ENCODE measurements at places on chromosomes 11 and 22.

DNA sequence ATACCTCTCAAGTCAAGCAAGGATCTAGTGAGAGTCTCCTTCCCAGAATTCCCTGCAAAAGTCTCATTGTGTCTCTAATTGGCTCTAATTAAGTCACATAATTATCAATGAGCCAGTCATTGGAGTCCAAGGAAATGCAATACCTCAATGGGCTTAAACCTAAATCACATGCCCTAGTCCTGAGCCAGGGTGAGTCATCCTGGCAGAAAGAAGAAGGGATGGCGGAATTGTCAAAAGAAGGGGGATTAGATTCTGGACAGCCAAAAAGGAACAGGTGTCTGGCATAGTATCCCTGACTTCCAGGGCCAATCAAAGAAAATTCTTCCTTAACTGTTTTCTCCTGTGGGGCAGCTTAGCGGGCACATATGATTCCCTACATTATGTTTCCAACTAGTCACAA is 25.1 kb upstream of the LDLRAD3 start:
- no peak for DNase-seq

- peak; percentile 97 for DNase-seq
Measured at GRCh38 chr22:38317995-38318715, 922 bp upstream of the CSNK1E start.

- no peak for DNase-seq
Measured at GRCh38 chr22:26890870-26891269, 233.5 kb downstream of the MIAT start.

- DNase-seq = no peak
Measured at GRCh38 chr11:44248109-44248508, 61.8 kb downstream of the ALX4 start.

- peak; percentile 27 for DNase-seq
Measured at GRCh38 chr11:60265373-60266214, 14.9 kb upstream of the MS4A4A start.

DNA sequence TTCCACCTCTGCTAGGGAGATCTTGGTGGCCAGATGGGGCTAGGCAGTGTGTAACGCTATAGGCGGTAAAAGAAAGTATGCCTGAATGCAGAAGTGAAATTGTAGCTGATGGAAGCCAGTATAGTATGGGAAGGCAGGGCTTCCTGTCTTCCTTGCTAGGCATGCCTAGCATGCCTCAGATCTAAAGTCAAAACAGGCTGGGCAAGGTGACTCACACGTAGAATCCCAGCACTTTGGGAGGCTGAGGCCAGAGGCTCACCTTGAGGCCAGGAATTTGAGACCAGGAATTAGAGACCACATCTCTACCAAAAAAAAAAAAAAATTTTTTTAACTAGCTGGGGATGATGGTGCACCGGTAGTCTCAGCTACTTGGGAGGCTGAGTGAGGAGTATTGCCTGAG is 281.7 kb upstream of the MTNR1B start:
- DNase-seq = no peak

DNA sequence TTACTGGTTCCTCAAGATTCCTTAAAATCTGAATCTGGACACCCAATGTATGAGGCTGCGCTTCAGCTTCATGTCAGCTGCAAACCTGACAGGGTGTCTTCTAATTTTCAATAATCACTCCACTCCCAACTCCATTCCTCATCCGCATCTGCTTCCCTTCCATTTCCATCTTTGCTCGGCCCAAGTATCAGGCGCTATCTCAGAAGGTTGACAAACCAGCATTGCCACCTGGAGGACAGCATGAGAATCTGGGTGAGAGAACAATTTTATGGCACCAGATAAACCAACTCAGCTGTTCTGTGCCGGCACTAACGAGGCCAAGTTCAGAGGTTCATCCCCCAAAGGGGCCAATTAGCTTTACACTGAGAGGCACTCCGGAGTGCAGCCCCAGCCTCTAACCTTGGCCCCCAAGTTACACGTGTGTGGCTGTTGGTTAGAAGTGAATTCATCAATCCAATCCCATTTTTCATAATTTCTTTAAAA is 79.1 kb upstream of the LMO2 start:
- peak; percentile 39 for DNase-seq

- DNase-seq = peak; percentile 98
Measured at GRCh38 chr22:40499209-40499623, 128.8 kb downstream of the SGSM3 start.

- no peak for DNase-seq
Measured at GRCh38 chr22:49817359-49817758, 10.3 kb downstream of the BRD1 start.

DNA sequence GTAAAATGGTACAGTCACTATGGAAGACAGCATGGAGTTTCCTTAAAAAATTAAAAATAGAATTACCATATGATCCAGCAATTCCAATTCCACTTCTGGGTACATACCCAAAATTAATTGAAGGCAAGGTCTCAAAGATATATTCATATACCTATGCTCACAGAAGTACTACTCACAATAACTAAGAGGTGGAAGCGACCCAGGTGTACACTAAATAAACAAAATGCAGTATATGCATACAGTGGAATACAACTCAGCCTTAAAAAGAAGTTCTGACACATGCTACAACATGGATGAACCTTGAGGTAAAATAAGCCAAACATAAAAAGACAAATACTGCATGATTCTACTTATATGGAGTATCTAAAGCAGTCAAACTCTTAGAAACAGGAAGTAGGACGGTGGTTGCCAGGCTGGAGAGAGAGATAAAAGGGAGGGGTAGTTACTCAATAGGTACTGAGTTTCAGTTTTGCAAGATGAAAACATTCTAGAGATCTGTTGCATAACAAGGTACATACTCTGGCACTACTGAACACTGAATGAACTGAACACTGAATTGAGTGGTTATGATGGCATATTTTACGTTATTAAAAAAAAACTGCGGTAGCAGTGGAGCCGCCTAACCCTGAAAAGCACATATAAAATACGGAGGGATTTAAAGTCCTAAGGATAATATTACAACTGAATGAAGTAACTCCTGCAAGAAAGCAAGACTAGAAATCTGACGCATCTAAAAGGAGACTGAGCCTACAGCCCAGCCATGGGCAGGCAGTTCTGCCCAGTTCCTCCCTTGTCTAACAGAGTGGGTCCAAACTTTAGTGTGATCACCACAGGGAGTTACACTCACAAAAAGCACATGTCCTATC is 12.8 kb downstream of the DGCR2 start:
- DNase-seq = no peak

DNA sequence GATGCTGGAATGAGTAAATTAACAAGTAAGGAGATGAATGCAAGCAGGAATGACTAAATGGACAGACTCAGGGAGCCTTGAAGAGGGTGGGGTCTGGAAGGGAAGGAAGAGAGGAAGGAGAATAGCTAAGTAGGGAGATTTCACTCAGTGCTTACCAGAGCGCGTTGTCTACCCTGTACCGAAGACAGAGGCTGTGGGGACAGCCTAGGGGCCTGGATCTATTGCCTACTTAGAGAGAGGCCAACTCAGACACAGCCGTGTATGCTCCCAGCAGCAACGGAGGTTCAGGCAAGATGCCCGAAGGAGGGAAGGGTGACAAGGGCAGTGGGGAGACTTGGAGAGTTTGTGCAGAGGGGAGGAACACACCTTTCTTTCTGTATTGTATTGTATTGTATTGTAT is at the start of gene FOLR2:
Gene FOLR2 (plus strand): TSS at position 157 of the 400 bp plus-strand sequence. CDS start 1,791 bp downstream, outside the sequence.
- DNase-seq = no peak

GRCh38 chr22:32650553-32651345 is 150.8 kb upstream of the TIMP3 start:
- peak; percentile 64 for DNase-seq

- DNase-seq = no peak
Measured at GRCh38 chr22:20216863-20217499, 51.1 kb downstream of the RTN4R start.

DNA sequence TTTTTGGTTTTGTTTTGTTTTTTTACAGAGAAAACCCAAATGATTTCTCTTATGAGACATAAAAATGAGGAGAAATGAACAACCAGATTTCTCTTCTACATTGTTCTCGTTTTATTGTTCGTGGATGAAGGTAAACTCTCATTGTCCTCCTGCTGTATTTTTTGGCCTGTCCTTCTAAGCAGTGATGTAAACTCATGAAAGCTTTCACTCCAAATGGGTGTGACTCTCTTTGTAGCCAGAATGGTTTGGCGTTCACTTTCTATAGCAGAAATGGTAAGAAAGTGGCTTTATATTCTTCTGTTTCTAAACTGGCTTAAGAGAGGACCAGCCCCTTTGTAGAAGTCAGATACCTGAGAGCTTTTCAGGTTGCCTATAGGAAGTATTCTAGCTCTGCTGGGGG is 15.5 kb upstream of the BMAL1 start:
- DNase-seq = no peak

- no peak for DNase-seq
Measured at GRCh38 chr11:131944736-131945135, 574.3 kb downstream of the NTM start.

DNA sequence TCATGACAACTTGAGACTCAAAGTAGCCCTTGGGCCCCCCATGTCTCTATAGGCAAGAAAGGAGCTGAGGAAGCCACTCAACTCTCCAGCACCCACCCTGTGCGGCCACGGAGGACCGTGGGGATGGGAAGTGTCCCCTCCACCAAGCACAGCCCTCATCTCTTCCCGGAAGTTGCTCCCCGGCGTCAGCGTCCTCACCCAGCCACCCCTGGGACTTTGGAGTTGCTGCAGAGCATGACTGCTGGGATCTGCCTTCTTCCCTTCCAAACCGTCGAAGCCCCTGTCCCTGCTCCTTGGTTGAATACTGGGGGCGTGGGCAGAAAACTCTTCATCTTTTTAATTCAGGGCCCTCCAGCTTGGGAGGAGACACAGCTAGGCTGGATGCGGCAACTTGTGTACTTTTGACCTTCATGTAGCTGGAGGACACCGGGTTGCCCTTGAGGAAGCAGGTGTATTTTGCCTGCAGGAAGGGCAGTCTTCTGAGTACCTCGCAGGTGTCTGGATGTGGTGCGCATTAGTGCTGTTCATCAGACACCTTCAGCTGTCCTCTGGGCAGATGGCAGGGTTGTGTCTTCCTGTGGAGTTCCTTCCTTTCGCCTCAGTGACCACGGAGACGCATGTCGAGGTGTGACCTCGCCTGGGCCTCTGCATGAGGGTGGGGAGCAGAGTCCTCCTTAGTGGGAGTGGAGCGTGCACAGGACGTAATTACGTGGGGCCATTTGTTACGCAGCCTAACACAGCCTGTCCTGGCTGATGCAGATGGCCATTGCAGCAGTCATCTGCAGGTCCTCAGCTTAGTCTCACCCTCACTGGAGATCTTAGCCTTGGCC is 12.2 kb upstream of the IFITM3 start:
- DNase-seq = no peak

DNA sequence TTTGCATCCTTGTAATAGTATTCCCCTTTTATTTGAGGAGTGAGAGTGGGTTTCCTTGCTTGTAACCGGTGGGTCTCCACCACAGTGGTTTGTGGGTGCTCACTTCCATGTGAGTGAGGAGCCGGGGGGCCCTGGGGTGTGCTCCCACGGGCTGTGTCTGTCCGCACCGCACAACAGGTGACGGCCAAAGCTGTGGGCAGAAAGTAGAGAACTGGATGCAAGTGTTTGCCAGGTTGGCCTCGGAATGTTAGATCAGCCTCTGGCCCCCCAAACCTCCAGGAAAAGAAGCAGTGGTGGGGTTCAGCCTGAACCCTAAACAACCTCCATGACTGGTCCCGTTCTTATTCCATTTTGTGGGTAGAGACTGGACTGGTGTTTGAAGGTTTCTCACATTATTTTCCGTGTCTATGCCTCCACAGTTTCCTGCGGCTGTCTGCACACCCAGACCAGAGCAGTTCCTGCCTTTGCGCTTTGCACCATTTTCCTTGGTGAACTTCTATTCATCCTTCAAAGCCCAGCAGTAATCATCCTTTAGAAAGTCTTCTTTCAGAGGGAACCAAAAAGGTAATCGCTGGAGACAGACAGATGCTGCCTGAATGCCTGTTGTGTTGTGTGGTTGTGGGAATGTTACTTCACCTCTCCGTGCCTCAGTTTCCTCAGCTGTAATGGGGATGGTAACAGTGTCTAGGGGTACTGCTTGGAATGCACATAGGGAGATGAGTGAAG is 77.2 kb downstream of the MYEOV start:
- no peak for DNase-seq

- peak; percentile 33 for DNase-seq
Measured at GRCh38 chr22:43993072-43993760, 30.9 kb upstream of the PARVB start.

DNA sequence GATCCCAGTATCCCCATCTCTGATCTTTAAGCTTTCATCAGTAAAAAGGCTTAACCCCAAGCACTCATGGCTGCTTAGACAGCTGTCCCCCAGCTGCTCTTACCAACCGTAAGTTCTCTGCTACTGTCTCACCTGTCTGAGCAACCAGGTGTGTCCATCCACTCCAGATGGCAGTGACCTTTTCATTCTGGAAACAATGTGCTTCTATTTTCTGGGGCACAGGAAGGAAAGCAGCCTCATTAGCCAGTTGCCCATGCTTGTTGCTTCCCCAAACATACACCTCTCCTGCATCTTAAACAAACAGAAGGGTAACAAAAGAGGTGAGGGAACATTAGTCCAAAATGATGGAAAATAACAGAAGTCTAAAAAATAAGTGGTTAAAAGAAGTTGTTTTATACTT is 24.4 kb downstream of the SERGEF start:
- no peak for DNase-seq

GRCh38 chr11:44814881-44815592 is 88.3 kb downstream of the TSPAN18 start:
- DNase-seq = no peak
